ENCODE measurements at places on chromosomes 1 and 21.
A peak's percentile ranks its signal among the peaks of the same experiment; 100 is the strongest.

DNA sequence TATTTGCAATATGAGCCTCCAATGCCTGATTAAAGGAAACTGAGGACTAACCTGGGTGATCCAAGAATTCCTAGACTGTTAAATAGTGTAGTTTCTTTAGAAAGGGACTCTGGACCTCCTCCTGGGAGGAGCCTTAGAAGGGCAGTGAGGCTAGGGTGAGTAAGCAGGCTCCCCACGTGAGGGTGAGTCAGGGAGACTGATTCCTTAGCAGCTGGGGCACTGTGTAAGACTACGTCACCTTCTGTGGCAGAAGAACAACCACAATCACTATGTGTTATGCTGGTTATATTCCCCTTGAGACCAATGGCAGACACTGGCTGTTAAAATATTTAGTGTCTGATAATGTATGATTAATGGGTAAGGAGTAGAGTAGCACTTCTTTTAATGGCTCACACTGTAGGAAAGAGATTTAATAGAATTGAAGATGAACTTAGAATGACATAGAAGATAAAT, 53.3 kb upstream of the SYT14 start:
- H3K27me3 ChIP-seq: no peaks in the 10 kb centered on the region
- H3K4me1 ChIP-seq: peaks cover 43% of the 10 kb centered on the region

DNA sequence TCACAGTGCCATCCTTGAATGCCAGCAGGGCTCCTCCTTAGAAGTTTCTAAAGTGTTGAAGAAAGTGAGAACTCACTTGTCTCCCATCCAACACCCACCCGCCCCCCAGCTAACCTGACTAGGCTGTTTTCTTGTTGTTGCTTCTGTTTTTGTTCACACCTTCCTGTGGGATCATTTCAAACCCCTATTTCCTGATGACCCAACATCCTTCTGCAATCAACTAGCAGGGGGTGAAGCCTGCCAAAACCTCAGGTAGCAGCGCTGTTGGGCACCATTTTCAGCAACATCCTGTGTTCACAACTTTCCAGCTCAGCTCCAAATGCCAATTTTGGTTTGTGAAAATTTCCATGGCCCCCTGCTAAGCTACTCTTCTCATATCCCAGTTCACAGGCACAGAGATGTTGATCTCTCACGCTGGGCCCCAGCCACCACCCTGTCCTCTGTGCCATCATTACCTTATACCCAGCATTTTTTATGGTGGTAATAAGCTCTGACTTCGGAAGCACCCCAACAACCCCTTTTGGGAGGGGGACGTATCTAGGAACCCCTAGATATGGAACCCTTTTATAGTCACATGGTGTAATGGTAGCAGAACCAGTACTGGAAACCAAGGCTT, 41.4 kb downstream of the CDC7 start:
- no peaks in the 10 kb centered on the region for H3K4me1 ChIP-seq
- H3K36me3 ChIP-seq: no peaks in the 10 kb centered on the region
- no peak overlapping the region for H3K4me3 ChIP-seq
- H3K27ac ChIP-seq: no peak overlapping the region

DNA sequence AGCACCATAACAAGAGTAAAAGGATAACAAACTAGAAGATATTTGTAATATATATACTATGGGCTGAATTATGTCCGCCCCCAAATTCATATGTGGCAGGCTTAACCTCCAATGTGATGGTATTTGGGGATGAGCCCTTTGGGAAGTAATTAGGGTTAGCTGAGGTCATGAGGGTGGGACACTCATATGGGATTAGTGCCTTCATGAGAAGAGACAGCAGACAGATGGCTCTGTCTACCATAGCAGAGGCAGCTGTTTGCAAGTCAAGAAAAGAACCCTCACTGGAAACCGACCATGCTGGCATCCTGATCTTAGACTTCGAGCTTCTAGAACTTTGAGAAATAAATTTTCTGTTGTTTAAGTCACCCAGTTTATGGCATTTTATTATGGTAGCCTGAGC, 303.6 kb downstream of the LMO4 start:
- no peaks in the 10 kb centered on the region for H3K36me3 ChIP-seq
- H3K27me3 ChIP-seq: no peaks in the 10 kb centered on the region
- no peak overlapping the region for H3K4me3 ChIP-seq
- no peak overlapping the region for H3K27ac ChIP-seq
- H3K4me1 ChIP-seq: no peaks in the 10 kb centered on the region

- DNase-seq: no peak
- H3K4me1 ChIP-seq: no peaks in the 10 kb centered on the region
- no peaks in the 10 kb centered on the region for H3K36me3 ChIP-seq
- H3K4me3 ChIP-seq: no peak overlapping the region
- no peaks in the 10 kb centered on the region for H3K27me3 ChIP-seq
- H3K27ac ChIP-seq: no peak overlapping the region
These were observed 122.5 kb upstream of the ZBTB40 start for GRCh38 chr1:22329148-22329515.

GRCh38 chr1:217392441-217392840, 238.4 kb downstream of the GPATCH2 start:
- no peak overlapping the region for H3K4me3 ChIP-seq
- H3K27ac ChIP-seq: no peak overlapping the region
- H3K36me3 ChIP-seq: no peaks in the 10 kb centered on the region
- no peak for DNase-seq
- no peaks in the 10 kb centered on the region for H3K4me1 ChIP-seq
- H3K27me3 ChIP-seq: no peaks in the 10 kb centered on the region

- H3K27me3 ChIP-seq: no peaks in the 10 kb centered on the region
- H3K4me3 ChIP-seq: no peak overlapping the region
- no peaks in the 10 kb centered on the region for H3K36me3 ChIP-seq
- DNase-seq: no peak
These were observed 28.2 kb upstream of the RGL1 start for GRCh38 chr1:183776731-183777130.

GRCh38 chr1:98049370-98050135, 128.7 kb upstream of the DPYD start:
- DNase-seq: no peak
- H3K27ac ChIP-seq: no peak overlapping the region
- H3K36me3 ChIP-seq: peaks cover 5% of the 10 kb centered on the region
- H3K4me3 ChIP-seq: no peak overlapping the region
- H3K27me3 ChIP-seq: no peaks in the 10 kb centered on the region

- no peak overlapping the region for H3K4me3 ChIP-seq
- H3K27me3 ChIP-seq: no peaks in the 10 kb centered on the region
- no peak overlapping the region for H3K27ac ChIP-seq
- H3K4me1 ChIP-seq: peaks cover 10% of the 10 kb centered on the region
- 0 out of 2 replicates have a peak, but pooled peaks cover 3% of the 10 kb centered on the region for H3K36me3 ChIP-seq
These were observed 359.5 kb upstream of the PLXNA2 start for GRCh38 chr1:208603721-208604120.

DNA sequence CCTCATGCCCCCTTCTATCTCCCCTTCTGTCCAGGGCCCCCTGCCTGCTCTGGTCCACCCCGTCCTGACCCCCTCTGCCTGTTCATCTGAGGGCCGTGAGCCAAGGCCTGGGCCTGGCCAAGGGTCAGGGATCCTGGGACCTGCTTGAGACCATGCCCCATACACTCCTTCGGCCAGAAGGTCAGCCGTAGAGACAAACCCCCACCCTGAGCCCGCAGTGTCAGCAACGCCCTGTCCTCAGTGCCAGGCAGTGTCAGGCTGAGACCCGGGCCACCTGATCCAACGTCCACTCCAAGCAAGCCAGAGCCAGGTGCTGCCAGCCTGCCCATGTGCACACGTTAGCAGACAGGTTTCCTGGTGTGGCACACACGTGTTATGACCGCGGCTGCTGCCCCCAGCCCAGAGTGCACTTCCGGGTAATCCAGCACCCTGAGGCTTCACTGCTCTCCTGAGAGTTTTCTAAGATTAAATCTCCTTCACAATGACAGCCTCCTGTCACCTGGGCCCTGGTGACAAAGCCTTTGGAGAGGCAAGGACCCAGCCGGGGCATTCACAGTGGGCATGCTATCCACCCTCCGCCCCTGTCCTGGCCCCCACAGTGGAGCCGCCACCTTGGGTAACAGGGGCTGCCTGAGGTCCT, 10.1 kb upstream of the SAMD11 start:
- DNase-seq: no peak
- H3K4me1 ChIP-seq: peaks cover 15% of the 10 kb centered on the region
- no peak overlapping the region for H3K4me3 ChIP-seq
- H3K36me3 ChIP-seq: no peaks in the 10 kb centered on the region

GRCh38 chr1:53122961-53123413, 19.5 kb downstream of the SLC1A7 start:
- H3K4me3 ChIP-seq: no peak overlapping the region
- H3K27ac ChIP-seq: no peak overlapping the region
- no peaks in the 10 kb centered on the region for H3K27me3 ChIP-seq

DNA sequence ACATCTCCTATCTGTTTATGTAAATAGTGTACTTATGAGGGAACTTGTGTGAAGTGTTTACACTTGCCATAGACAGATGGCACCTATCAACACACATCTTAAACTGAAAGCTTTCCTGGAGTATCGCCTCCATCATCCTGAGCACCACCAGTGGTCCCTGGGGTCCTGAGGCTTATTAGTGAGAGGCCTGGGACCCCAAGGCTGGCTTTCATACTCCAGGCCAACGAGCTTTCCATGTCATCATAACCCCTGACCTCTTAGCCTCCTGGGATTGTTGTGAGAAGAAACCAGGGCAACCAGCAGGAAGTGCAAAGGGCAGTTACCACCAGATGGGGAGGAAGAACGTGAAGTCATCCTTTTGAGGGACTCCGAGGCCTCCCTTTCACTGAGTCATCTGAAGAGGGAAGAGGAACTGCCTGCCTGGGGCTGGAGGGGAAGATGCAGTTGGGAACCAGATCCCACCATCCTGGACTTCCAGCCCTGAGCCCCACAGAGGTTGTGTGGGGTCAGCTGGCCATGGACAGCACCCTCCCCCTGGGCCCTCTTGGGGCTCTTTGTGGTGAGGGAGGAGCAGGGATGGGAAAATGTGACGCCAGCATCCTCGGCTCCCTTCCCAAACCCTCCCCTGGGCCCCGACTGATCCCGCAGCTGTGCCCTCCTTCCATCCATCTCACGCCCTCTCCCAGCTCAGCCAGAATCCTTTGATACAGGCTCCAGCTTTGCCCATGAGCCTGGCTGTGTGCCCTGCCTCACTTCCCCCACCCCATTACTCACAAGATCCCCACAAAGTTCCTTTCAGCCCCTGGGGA, 5.8 kb downstream of the INKA2 start:
- DNase-seq: no peak
- H3K27ac ChIP-seq: no peak overlapping the region
- H3K4me1 ChIP-seq: peaks cover 48% of the 10 kb centered on the region
- H3K36me3 ChIP-seq: peaks cover 16% of the 10 kb centered on the region
- H3K4me3 ChIP-seq: no peak overlapping the region

DNA sequence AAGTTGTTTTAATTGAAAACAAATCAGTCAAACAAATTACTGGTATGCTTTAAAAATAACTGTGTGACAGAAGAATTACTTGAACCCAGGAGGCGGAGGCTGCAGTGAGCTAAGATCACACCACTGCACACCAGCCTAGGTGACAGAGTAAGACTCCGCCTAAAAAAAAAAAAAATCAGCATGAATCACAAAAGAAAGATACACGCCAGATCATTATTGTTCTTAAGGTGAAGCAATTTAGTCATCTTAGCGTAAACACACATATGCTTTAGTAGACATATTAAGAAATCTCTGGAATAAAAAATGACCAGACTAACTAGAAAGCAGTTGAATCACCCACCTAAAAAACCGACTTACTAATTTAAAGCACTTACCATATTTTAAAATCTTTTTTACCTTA, 20.2 kb downstream of the RERE start:
- H3K27ac ChIP-seq: no peak overlapping the region
- H3K36me3 ChIP-seq: no peaks in the 10 kb centered on the region
- no peaks in the 10 kb centered on the region for H3K27me3 ChIP-seq
- DNase-seq: no peak
- H3K4me1 ChIP-seq: no peaks in the 10 kb centered on the region

DNA sequence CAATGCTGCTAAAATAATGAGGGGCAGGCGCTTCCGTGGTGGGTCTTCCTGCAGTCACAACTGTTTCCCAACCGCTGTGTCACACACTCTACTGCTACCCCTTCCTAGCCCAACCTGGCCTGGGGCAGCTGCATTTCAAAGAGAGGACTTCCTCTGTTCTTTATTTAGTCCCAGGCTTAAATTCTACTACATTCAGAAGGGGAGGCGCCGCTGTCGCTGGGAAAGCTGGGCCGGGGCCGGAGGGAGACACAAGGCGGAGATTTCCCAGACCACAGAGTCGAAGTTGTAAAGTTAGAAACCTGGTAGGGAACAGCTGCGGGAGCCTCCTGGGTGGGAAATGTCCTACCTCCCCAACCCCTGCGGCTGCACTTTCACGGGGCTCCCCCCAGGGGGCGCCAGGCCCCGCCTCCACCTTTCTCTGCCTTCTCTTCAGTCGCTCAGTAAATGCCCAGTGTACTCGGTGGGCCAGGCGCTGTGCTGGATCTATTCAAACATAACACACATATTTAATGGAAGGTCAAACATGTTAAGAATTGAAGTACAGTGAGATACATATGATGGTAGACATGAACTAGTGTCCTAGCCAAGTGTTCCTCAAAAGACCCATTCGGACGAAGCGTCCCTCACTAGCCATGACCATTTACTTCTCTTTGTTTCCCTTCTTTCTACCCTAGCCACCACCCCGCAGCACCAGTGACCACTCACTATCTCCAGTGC, 23.1 kb downstream of the DYRK3 start:
- H3K36me3 ChIP-seq: no peaks in the 10 kb centered on the region
- DNase-seq: peak; percentile 54
- no peaks in the 10 kb centered on the region for H3K4me1 ChIP-seq
- H3K27me3 ChIP-seq: peaks cover 6% of the 10 kb centered on the region
- no peak overlapping the region for H3K4me3 ChIP-seq

DNA sequence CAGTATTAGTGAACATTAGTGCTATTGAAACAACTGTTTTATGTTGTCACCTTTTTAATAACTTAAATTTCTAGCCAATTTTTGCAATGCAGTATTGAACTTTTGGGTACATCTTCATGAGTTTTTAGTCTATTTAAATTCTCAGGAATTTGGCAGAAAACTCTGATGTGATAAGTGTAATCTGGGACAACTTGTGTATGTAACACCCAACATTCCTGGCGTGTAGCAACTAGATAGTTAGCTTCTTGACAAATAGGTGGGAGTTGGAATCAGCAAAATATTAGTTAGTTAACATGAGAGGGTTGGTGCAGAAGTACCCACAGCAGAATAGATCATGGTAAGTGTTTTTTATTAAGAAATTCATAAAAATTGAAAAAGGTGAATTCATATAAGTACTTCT, 111.6 kb downstream of the ITSN1 start:
- no peak for DNase-seq
- H3K27ac ChIP-seq: no peak overlapping the region
- H3K4me3 ChIP-seq: no peak overlapping the region
- peaks cover 37% of the 10 kb centered on the region for H3K36me3 ChIP-seq

GRCh38 chr1:175173531-175173930, 19.0 kb downstream of the KIAA0040 start:
- DNase-seq: no peak
- H3K36me3 ChIP-seq: no peaks in the 10 kb centered on the region
- no peak overlapping the region for H3K27ac ChIP-seq
- peaks cover 19% of the 10 kb centered on the region for H3K4me1 ChIP-seq
- H3K4me3 ChIP-seq: no peak overlapping the region

- no peaks in the 10 kb centered on the region for H3K27me3 ChIP-seq
- H3K36me3 ChIP-seq: no peaks in the 10 kb centered on the region
- H3K4me3 ChIP-seq: no peak overlapping the region
- H3K4me1 ChIP-seq: no peaks in the 10 kb centered on the region
These were observed 32.2 kb upstream of the LRRC7 start for GRCh38 chr1:69535490-69535889.

GRCh38 chr1:46690931-46691421, 19.3 kb downstream of the TEX38 start:
- H3K4me1 ChIP-seq: no peaks in the 10 kb centered on the region
- H3K27ac ChIP-seq: no peak overlapping the region
- no peaks in the 10 kb centered on the region for H3K27me3 ChIP-seq
- no peak overlapping the region for H3K4me3 ChIP-seq
- peaks cover 89% of the 10 kb centered on the region for H3K36me3 ChIP-seq
